ENCODE measurements at places on chromosomes 5 and 9.
A peak's percentile ranks its signal among the peaks of the same experiment; 100 is the strongest.

DNA sequence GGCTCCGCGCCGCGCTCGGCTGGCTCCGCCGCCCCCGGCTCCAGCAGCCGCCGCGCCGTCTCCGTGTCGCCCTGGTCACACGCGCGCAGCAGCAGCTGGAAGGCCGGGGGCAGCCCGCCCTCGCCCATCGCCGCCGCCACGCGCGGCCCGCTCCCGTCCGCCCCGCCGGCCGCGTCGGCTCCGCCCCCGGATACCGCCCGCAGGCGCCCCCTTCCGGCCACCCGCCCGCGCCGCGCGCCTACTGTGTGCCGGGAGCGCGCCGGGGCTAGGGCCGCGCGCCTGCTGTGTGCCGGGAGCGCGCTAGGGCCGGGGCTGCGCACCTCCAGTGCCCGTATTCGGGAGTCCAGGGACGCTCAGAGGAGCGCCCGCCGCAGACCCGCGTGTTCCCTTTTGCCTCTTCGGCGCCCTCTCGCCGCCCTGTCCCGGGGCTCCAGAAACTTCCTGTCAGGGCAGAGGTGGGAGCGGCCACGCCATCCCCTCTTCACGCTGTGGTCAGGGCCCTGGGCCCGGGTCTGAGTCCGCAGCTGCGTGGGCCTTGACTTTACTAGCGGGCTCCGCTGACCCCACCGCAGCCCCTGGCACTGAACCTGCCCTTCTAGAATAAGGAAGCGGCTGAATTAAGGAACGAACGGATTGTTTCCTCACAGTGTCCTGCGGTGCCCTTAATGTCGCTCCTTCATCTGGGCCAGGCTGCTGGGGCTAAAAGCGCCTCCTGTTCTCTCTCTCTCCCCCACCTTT, at the start of gene ANKS6:
Gene ANKS6 (minus strand): TSS at position 192 of the 738 bp plus-strand sequence. CDS start 64 bp downstream, at position 128.
- peak; percentile 89 for DNase-seq

DNA sequence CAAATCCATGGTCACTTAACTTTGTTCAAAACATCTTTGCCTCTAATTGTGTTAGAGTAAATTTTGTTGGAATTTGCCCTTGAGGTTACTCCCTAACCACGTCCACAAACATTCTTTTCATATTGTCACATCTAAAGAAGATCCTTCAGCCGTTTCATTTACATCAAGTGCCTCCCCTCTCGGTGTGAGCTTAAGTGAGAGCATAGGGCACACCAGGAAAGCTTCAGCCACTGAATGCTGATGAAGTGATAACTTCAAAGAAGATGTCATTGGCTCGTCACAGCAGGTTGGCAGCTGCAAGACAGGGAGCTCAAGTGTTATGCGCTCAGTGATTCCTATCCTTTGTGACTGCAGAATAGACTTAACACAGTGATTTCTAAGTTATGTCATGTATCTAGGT, 49.6 kb upstream of the ADAMTS19 start:
- no peak for DNase-seq

GRCh38 chr9:36470643-36471290, 70.7 kb upstream of the RNF38 start:
- peak; percentile 72 for DNase-seq

DNA sequence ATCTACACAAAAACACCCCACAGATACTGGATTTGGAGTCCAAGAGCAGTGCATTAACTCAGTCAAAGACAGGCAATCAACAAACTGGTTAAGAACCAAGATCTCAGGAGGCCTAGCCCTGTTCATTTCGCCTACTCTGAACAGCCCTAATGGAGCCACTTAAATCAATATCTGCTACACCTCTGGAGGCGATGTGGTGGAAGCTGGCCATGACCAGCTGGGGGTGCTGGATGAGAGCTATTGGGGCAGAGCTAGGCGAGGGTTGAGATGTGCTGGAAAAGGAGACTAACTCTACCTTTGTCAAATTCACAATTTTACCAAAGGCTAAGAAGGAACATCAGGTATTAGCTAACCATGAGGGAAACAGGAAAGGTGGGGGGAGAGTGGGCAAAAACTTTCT, 23.3 kb upstream of the ARSB start:
- no peak for DNase-seq

DNA sequence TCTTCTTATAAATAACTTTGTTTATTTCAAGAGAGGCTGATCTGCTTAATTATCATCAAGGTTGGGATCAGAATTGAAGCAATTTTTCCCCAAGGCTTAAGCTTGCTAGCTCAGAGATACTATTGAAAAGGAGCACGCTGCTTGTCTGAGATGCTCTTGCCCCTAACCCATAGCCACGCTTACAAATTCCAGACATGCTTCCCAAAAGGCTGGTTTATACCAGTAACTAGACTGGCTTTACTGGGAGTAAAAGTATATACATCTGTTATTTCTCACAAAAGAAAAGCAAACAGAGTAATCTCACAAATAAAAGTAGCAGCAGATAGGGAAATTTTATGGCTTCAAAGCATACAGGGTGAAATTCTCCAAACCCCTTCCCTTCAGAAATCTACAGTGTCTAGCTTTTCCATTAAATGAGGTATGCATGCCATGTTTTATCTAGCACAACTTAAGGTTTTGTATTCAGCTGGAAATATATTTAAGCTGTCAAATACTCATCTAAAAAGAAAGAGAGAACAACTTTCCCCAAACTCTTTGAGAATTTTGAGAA, 163.2 kb upstream of the TRPC7 start:
- no peak for DNase-seq

GRCh38 chr5:128355961-128356360, 182.1 kb downstream of the FBN2 start:
- no peak for DNase-seq

DNA sequence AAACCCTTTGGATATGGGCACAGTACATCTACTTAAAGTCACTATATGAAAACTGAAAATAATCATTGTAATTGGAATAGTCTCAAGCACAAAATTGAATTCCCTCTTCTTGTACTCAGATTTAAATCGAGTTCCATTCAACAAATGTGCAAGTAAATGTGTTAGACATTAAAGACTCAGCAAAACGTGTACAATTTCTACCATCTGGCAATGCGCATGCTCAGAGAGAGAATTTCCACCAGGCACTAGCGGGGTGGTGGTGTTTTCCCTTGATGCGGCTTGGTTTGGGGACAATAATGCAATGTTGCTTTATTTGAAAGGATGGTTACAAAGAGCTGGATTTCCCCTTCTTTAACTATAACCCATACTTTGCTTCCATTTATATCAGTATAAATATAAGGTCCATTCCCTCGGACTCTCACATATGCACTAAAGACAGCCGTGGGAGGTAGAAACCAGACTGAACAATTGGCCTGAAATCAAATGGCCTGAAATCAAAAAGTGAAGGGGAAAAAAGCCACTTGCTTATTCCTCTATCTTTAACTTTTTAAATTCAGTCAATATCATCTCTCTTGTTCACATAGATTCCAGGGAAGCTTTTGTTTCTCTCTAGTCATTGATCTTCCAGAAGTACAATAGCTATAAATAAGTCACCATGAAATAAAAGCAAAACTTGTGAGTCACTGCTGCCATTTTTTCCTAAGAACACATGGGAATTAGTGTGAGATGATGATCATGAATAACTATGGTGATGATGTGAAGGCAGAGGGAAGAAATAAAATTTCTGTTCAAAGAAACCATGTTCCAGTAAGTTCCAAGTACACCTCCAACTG, 59.2 kb downstream of the ADAMTS12 start:
- DNase-seq = no peak
